ENCODE measurements at places on chromosomes 2 and 18. TPM values are rescaled to one million over a fixed set of nuclear protein-coding genes. Genes with fewer than 3 reads are reported as not detected.

The IL36A gene
- total RNA-seq: not detected

The RNU2-63P gene
- total RNA-seq: 39.1 TPM

The SKA1 gene
- 37.5 TPM for total RNA-seq

The CNTNAP5 gene
- total RNA-seq: not detected

The TMEM247 gene
- total RNA-seq: not detected

The CDCA7 gene
- total RNA-seq: 79.4 TPM

The ENOSF1 gene
- total RNA-seq: 61.7 TPM

The TIGD1 gene
- 6.9 TPM for total RNA-seq

The ABCB11 gene
- not detected for total RNA-seq
